ENCODE measurements at places on chromosomes 1 and 21. TPM values are rescaled to one million over a fixed set of nuclear protein-coding genes. Genes with fewer than 3 reads are reported as not detected.

Gene MAP1LC3C
- not detected for total RNA-seq

GRCh38 chr1:225152061-225152460, 222.6 kb downstream of the DNAH14 start:
- no peak for DNase-seq

Gene GBP5
- total RNA-seq = 249 TPM

Gene KLHL20
- 34.5 TPM for total RNA-seq

DNA sequence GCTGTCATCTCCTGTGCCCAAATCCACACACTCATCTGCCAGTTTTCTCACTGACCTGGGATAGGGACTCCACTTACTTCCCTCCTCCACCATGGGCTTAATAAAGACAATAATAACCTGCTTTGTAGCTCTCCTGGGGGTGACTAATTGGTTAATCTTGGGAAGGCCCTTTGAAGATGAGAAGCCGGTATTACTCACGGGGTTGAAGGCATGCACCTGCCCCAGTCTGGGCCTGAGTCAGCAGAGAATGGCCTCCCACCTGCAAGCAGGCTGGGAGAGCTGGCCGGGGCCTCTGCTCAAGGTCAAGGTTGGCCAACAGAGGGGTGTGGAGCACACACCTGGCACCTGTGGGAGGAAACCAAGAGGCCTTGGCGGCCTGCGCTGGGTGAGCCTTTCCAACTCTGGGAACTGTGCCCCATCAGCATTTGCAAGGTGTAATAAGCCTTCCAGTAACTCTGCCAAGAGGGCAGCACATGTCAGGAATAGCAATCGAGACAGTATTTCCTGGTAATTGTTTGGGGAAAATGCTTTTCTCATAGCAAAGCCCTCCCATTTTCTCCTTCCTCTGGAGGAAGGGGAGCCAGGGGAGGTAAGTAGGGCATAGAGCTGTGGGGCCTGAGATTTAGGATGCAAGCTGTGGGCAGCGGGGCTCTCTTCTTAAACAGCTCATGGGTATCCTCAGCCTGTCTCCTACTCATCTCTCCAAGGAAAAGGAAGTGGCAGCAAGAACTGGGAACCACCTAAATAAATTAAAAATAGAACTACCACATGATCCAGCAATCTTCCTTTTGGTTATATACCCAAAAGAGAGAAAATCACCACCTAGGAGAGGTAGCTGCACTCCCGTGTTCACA, 49.0 kb downstream of the TOMM20 start:
- no peak for DNase-seq

DNA sequence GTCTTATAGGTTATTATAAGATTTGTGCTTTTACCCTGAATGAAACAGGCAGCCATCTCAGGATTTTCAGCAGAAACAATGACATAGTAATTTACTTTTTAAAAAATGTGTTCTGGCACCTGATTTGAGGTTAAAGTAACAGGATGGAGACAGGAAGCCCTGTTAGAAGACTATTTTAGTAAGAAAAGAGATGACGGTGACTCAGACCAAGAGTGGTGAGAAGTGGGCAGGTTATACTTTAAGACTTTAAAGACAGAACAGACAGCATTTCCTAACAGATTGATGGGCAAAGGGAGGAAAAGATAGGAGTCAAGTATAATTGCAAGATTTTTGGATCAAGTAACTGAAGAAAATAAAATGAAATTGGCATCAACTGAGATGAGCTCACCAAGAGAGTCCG, 436.8 kb upstream of the NR5A2 start:
- DNase-seq = no peak

DNA sequence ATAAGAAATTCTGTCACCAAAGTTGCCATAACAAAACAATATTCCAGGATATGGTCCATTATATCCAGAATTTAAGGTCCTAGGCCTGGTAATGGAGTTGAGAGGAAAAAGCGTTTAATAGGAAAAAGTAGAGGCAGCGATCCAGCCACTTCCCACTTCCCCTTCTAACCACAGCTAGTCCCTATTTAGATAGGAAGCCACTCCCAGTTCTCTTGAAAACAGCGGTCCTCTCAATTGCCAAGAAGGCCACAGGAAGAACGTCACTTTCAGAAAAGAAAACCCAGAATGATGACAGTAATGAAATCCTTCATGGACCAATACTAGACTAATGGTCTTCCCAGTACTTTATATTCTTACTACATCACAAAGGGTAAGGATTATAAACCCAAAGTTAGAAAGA, 38.6 kb downstream of the ABL2 start:
- no peak for DNase-seq

DNA sequence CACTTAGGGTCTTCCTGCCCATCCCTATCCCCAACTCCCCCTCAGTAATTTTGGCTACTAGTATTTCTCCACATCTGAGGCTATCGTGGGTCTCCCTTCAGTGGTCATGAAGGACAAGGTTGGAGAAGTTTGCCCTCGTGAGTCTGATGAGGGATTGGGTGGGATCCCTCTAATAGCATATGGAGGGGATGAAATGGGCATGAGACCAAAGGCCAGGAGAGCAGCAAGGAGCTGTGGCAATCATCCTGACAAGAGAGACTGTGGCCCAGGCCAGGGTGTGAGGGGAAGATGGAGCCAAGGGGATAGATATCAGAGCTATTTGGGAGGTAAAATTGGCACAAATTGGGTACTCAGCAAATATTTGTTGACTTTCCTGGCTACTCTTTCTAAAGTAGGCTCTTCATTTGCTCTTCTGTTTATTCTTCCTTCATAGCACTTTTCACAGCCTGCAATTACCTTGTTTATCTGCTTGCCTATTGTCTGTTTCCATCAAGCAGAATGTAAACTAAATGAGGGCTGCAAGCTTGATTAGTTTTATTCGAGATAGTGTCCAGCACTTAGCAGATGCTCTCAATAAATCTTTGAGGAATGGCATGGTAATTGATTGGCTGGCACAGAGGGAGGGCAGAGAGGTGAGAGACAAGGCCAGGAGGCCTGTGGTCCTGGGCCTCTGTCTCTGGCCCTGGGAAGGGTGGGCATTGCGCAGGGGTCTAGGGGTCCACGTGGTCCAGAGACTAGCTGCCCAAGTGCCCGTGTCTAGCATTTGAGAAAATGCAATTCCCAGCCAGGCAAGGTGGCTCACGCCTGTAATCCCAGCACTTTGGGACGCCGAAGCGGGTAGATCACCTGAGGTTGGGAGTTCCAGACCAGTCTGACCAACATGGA, 1.5 kb upstream of the PLK3 start:
- DNase-seq = no peak

Gene LAD1
- total RNA-seq = not detected

DNA sequence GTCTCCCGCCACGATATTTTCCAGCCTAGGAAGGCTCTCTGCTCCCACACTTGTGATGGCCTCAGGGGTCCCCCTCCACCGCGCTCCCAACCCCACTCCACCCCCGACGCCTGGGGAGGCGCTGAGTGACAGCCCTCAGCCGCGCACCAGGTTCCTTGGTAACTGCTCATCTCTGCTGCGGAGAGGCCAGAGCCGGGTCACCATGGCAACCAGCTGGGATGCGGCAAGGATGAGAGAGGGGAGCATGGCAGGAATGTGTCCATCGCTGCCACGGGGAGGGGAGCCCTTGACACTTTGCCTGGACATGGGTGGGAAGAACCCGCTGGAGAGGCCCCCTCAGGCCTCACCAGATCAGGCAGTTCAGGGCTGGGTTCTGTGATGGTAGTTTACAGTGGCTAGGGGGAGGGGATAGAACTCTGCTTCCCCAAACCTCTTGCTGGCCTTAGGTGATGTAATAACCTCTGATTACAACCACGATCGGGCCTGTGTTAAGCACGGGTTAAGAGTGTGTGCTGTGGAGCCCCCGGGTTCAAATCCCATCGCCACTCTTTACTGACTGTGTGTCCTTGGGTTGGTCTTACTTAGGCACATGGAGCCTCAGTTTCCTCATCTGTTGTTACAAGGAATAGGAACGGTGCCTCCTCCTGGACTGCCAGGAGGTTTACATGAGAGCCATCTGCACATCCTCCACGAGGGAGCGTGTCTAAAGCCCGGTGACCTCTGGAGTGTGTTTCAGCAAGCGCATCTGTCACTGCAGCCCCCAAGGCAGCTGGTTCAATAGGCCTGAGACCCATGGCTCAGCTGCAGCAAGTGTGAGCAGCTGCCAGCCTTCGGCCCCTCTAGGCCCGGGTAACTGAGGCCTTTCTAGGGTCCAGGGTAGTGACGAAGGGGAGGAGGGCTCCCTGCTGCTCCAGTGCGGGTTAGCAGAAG, 6.3 kb downstream of the KIF17 start:
- no peak for DNase-seq

All from natural killer cell (primary cell).